ENCODE measurements at places on chromosomes 4 and X. TPM values are rescaled to one million over a fixed set of nuclear protein-coding genes. Genes with fewer than 3 reads are reported as not detected.

DNA sequence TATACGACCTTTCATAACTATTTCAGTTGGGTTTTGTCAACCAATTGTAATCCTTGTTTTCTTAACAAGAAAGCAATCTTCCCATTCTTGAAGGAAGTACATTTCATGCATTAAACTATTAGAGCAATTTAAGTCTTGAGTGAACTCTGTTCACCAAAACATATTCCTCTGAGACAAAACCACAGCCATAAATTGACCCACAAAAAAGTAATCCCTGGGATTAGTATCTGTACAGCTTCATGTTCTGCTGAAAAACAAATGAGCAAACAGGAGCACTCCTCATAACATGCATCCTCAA is 207.0 kb upstream of the PDE5A start:
- peaks cover 6% of the 10 kb centered on the region for H3K4me1 ChIP-seq
- DNase-seq: peak; percentile 47
- H3K4me3 ChIP-seq: no peak overlapping the region
- peak overlapping the region; percentile 94 for H3K27ac ChIP-seq

DNA sequence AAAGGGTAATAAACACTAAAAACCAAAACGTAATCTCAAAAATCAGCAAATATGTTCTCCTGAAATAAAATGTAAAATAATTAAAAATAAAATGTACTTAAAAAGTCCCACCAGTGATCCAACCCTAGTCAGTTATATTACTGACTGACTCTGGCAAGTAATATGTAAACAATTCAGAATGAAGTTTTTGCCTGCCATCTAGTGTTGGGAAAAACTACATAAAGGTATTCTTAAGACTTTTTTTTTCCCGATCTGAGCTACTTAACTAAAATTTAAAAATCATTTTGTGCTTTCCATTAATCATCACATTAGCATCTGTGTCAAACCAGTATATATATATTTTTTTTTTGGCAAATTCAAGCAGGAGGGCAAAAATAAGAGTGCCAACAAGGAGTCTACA is 24.0 kb downstream of the RCHY1 start:
- no peaks in the 10 kb centered on the region for H3K4me1 ChIP-seq
- DNase-seq: peak; percentile 65
- H3K4me3 ChIP-seq: no peak overlapping the region

DNA sequence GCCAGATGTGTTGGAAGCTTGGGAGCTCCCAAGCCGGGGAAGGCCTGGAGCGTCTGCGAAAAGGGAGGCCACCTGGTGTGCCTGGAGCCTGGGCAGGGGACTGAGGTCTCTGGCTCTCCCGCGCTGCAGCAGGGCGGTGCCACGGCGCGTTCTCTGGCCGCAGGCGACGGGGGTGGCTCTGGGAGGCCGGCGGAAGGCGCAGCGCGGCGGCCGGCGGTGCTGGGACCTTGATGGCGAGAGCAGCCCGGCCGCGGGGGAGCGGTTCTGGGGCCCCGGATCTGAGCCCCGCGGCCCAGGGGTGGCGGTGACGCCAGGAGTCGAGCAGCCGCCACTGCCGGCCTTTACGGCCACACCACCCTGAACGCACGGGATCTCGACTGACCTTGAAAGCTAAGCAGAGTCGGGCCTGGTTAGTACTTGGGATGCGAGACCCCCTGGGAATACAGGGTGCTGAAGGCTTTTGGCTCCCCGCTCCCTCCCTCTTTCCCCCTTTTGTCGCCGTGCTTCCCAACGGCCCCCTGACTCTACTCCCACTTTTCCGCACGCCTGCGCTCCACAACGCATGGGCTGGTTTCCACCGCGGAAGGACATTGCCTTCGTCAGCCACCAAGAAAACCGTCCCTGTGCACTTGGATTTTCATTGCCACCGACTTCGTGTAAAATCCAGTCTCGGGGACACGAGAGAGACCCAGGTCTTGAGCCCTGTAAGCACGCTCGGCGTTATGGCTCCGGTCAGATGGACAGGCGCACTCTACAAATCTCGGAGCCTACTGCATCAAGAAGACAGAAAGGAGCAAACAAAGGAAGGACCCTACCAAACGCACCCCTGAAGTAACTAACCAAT is 9.5 kb downstream of the FRG2 start:
- H3K27me3 ChIP-seq: peaks cover 61% of the 10 kb centered on the region
- H3K36me3 ChIP-seq: no peaks in the 10 kb centered on the region
- H3K4me1 ChIP-seq: no peaks in the 10 kb centered on the region
- no peak for DNase-seq
- H3K27ac ChIP-seq: no peak overlapping the region

DNA sequence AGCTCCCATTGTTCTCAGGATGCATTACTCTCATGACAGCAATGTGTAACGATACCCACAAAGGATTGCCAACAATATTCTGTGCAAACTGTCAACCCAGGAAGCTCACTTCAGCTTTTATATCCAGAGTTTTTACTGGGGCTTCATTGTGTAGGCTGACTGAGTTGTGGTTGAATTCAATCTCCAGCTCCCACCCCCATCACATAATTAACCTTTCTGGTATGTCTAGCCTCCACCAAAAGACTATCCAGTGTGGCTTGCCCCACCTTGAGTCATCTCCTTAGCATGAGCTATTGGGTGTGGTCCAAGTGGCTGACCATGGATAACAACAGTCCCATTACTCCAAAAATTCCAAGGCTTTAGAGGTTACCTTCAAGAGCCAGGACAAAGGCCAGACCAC is 17.7 kb upstream of the TAB3 start:
- no peaks in the 10 kb centered on the region for H3K27me3 ChIP-seq
- H3K4me3 ChIP-seq: no peak overlapping the region
- H3K36me3 ChIP-seq: no peaks in the 10 kb centered on the region
- H3K27ac ChIP-seq: no peak overlapping the region
- DNase-seq: peak; percentile 54

DNA sequence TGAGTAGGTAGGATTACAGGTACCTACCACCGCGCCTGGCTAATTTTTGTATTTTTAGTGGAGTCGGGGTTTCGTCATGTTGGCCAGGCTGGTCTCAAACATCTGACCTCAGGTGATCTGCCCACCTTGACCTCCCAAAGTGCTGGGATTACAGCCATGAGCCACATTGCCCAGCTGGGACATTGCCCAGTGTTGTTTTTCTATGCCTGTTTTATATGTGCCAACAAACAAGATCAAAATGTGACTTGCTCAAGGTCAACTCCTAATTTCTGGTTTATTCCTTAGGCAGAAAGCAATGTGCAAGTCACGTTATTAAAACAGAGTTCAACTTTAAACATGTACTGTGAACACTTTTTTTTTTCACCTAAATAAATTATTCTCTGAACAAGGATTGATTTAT is 2.7 kb downstream of the LRIT3 start:
- peaks cover 3% of the 10 kb centered on the region for H3K27me3 ChIP-seq
- H3K4me1 ChIP-seq: no peaks in the 10 kb centered on the region
- no peaks in the 10 kb centered on the region for H3K36me3 ChIP-seq
- H3K4me3 ChIP-seq: no peak overlapping the region
- DNase-seq: no peak

DNA sequence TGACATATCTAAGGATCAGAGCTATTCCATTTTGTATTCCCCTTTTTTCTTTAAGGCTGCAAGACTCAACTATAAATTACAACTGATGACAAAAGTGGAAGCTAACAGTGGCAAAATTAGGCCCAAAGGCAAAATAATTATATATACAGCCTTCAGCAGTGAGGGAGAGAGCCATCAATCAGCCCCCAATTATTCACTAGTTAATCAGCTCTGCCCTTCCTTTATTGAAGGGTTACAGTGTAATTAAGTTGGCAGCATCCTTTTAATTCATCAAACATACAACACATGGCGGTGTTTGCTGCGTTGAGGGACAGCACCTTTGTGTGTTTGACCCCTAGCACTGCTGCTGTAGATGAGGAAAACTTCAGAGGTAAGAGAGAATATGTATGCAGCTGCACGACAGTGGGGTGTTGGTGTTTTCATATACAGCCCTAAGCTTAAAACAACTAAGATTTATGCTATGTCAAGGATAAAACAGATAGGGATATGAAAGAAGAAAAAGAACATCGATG is 973.9 kb upstream of the POU3F4 start:
- no peaks in the 10 kb centered on the region for H3K36me3 ChIP-seq
- H3K27me3 ChIP-seq: no peaks in the 10 kb centered on the region
- DNase-seq: no peak
- no peak overlapping the region for H3K27ac ChIP-seq

GRCh38 chrX:51155157-51155556 is 177.5 kb upstream of the NUDT10 start:
- no peaks in the 10 kb centered on the region for H3K36me3 ChIP-seq
- 0 out of 2 replicates have a peak, but pooled peaks cover 2% of the 10 kb centered on the region for H3K27me3 ChIP-seq
- no peaks in the 10 kb centered on the region for H3K4me1 ChIP-seq

GRCh38 chr4:169051761-169052593 is 41.9 kb upstream of the CBR4 start:
- H3K27ac ChIP-seq: no peak overlapping the region
- H3K4me1 ChIP-seq: no peaks in the 10 kb centered on the region
- H3K36me3 ChIP-seq: no peaks in the 10 kb centered on the region
- no peak for DNase-seq

DNA sequence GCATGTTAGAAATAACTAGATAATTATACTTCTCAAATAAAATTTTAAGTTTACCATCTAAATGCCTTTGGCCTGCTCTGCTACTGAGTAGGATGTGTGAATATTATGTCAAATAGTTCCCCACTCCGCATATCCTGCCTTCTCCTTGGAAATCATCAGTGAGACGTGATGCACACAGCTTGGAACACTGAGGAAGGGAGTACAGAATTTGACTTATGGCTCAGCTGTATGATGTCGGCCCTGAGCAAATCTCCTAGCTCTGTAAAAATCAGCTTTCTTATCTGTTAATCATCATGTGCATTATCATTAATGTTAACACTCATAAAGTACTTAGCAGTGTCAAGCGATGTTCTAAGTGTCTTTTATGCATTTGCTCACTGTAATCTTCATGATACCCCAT is 241.0 kb upstream of the ANKRD50 start:
- DNase-seq: no peak
- H3K36me3 ChIP-seq: no peaks in the 10 kb centered on the region
- peaks cover 5% of the 10 kb centered on the region for H3K4me1 ChIP-seq
- no peaks in the 10 kb centered on the region for H3K27me3 ChIP-seq
- no peak overlapping the region for H3K4me3 ChIP-seq

DNA sequence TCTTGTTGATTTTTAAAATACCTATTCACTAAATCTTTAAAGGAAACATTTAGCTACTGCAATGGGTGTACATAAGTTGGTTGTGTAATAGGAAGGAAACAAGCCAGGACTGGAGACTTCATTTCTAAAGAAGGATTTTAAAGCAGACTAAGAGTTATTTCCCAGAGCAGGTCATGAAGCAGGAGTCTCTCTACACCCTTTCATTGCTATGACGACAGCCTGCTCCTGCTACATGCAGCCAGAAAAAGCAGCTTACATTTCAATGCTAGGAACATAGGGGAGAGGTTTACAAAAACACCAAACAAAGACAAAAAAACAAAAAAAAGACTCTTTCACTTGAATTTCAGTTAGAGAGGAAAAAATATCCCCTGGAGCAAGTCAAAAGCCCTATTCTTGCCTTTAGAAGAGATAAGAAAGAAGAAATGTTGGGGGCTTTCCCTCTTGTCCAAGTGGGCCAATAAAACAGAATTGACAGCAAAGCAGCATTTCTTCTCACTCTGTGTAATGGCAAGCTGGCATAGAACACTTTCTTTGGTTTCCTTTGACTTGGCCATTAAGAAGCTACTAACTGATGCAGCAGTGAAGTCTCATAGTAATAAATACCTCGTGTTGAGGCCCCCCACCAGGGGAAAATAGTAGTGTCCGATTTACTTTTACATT is 3.4 kb downstream of the SPARCL1 start:
- peaks cover 3% of the 10 kb centered on the region for H3K27me3 ChIP-seq
- peak; percentile 25 for DNase-seq
- no peak overlapping the region for H3K27ac ChIP-seq
- peaks cover 3% of the 10 kb centered on the region for H3K4me1 ChIP-seq
- no peaks in the 10 kb centered on the region for H3K36me3 ChIP-seq

DNA sequence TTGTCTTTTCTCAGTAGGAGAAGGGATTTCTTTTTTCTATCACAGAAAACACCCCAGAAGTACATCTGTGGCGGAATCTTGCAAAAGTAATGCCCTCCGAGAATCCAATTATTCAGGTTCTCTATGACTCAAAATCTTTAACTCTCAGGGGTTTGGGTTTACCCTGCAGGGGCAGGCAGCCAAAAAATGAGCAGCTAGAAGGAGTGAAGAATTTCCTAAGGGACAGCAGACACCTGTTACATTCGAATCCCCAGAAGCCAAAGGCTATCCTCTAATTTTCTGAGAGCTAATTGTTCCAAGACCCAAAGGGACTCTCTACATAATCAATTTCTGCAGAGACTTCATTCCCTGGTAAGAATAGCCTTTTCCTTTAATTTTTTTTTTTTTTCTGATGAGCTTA is 27.5 kb upstream of the CBR4 start:
- H3K27ac ChIP-seq: no peak overlapping the region
- DNase-seq: no peak
- peaks cover 2% of the 10 kb centered on the region for H3K27me3 ChIP-seq
- no peak overlapping the region for H3K4me3 ChIP-seq
- H3K4me1 ChIP-seq: no peaks in the 10 kb centered on the region
- no peaks in the 10 kb centered on the region for H3K36me3 ChIP-seq

GRCh38 chrX:150664290-150664689 is 28.9 kb upstream of the MTMR1 start:
- no peak overlapping the region for H3K4me3 ChIP-seq
- peaks cover 3% of the 10 kb centered on the region for H3K4me1 ChIP-seq
- H3K36me3 ChIP-seq: 0 out of 2 replicates have a peak, but pooled peaks cover 3% of the 10 kb centered on the region
- no peak overlapping the region for H3K27ac ChIP-seq
- DNase-seq: no peak

DNA sequence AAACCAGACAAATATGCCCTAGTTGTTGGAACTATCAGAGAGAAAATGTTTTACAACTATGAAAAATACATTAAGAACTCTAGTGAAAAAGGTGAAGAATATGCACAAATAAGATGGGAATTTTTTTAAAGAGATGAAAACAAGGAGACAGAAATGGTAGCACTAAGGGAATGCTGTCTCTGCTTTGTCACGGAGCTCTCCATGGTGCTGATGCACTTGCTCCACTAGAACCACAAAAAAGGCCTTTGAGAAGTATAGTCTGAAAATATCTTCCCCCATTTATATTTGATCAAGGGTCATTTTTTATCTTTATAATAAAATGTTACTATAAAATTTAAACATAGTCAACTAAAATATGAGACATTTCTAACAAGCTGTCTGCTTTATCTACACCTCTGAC is 1655.5 kb upstream of the AGA start:
- DNase-seq: peak; percentile 37
- no peak overlapping the region for H3K27ac ChIP-seq
- no peaks in the 10 kb centered on the region for H3K27me3 ChIP-seq
- no peaks in the 10 kb centered on the region for H3K4me1 ChIP-seq
- no peak overlapping the region for H3K4me3 ChIP-seq

EPGN gene
- not detected for polyA plus RNA-seq

DAPP1 gene
- not detected for polyA plus RNA-seq

ZNF674 gene
- 2.2 TPM for polyA plus RNA-seq

NPY5R gene
- not detected for polyA plus RNA-seq

UGT2B11 gene
- not detected for polyA plus RNA-seq

SNCA gene
- polyA plus RNA-seq: 0.46 TPM

FREM3 gene
- not detected for polyA plus RNA-seq

GLRB gene
- polyA plus RNA-seq: 3.2 TPM

PPP2R2C gene
- polyA plus RNA-seq: 0.03 TPM

SRPK3 gene
- polyA plus RNA-seq: 0.70 TPM

ARSJ gene
- 49.0 TPM for polyA plus RNA-seq

All from IMR-90 (cell line).